ENCODE measurements at places on chromosomes 16 and 17.

- DNase-seq: no peak
Observed at GRCh38 chr16:71837150-71837549, 8.6 kb upstream of the ATXN1L start.

DNA sequence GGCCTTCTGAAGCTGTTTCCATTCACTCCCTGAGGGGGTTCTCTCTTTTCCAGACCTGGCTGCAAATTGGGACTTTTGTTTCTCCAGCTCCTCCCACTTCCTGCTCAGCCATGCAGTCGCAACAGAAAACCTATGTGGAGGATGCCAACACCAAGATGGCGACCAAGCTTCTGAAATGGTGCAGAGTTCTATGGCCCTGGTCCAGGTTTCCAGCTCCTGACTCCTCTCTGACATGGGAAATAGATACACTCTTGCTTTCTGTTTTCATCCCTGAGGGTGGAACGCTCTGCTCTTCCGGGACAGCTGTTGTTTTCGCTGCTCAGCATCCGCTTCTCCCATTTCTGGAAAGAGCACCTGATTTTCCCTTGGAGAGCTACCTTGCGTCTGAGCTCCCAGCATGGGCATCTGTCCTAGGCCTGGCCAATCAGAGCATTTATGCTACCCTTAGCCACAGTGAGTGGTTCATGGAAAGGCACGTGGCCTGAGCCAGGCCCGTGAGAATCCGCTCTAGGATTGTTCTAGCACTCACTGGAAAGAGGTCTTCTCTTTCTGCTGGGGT is 8.1 kb downstream of the GPRC5B start:
- no peak for DNase-seq

DNA sequence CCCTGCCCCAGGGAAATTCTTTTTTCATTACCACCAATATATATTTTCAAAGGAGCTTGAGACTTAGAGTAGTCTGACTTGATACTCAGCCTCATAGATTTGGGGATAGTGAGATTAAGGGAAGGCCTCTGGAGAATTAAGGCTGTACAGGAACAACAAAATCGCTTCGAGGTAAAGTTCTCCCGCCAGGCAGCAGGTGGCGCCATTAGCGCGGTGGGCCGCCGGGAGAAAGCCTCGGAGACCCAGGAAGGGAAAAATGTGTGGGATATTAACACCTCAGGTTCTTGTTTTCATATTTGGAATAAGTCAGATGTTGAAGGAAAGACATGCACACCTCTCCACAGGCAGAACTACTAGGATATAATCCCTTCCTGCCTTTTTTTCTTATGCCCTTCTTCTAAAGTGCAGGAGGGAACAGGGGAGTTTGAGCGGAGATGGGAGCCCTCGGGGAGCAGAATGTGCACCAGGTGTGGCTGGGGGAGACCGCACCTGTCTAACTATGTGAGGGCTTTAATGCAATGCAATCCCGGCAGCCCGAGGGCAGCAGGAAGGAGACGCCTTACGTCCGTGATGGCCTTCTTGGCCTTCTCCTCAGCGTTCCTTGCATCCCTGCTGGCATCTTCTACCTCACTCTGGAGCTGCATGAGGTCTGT is 25.9 kb downstream of the MYH3 start:
- DNase-seq: peak; percentile 45

DNA sequence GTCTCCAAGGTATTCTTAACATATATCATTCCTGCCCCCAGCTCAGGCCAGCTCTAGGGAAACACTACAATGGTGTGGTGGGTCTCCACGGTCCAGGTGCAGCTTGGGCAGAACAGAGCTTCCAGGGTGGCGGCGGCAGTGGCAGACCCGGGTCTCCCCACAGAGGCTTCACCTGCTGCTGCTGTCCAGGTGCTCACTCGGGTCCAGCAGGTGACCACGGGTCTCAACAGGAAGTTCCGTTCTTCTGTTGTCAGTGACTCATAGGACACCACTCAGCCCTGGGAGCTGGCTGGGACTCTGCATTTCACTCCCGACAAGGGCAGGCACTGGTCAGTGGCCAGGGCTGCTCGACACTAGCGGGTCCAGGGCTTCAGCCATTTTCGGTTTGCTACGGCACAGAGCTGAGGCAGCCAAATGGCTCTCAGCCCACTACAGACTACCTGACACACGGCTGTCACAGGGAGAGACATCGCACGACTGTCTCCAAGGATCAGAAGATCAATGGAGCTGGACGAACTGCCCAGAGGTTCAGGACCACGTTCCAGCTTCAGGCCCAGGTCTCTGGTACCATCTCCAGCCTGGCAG is 16.7 kb downstream of the MTHFSD start:
- DNase-seq: no peak

DNA sequence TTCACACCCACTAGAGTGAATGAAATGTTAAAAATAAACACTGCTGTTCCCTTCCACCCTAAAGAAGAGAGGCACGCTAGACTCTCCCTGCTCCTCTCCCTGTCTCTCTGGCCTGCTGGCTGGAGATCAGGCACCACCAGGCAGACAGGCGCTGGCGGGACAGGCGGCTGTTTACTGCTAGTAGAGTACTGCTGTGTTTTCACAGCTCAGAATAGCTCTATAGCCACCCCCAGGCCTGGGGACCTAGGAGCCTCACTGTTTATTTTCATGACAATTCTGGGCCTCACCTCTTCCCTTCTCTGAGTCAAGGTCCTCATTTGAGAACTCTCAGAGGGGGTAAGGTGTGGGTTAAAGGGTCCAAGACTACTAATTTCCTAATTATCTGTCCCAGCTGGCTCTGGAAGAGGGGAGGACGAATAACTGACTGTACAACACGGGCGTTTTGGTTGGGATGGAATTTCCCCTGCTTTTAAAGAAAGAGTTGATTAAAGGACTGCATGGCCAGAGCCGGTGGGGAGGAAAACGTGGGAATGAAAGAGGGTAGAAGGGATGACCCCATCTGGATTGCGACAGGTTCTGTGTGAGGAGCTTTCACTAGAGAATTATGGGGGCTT is 9.0 kb upstream of the G6PC1 start:
- DNase-seq: no peak

DNA sequence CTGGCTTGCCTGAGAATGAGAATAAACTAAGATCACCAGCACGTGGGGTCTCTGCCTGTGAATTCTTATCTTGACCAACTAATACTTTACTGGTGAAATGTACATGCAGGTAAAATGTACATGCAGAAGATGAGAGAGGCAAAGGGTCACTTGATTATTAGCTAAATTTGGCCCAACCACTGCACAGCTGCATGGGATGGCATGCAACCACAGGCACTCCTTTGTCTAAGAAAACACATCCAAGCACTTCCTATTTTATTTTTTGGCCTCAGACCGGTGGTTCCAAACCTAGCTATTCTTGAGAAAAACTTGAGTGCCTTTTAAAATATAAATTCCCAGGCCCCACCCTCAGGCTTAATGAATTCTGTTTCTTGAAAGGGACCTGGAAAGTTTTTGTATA is 77.9 kb downstream of the SYCE1L start:
- DNase-seq: no peak
